ENCODE measurements at places on chromosomes 13 and 19.

DNA sequence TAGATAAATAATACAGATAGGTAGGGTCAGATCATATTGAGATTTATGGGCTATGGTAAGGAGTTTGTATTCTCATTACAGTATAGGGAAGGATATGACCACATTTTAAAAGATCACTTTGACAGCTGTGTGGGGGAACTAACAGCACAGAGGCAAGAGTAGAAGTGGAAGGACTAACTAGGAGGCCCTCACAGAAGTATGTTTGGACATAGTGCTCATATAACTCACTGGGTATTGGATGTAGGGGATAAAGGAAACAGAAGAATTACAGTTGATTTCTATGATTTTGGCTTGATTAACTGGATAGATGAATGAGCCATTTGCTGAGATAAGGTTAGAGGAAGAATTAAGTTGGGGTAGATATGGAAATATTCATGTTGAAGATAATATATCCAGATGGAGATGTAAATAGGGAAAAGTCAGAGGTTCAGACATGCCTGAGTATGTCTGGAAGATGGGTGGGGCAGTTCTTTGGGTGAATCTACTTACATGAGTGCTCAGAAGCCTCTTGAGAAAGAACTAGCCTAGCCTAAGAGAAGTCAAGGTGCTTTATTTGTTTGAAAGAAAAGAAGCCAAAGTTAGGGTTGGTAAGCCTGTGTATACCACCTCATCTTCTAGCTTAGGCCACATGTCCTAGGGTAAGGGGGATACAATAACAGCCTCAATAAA, 133.4 kb downstream of the NDFIP2 start:
- no peak for DNase-seq

DNA sequence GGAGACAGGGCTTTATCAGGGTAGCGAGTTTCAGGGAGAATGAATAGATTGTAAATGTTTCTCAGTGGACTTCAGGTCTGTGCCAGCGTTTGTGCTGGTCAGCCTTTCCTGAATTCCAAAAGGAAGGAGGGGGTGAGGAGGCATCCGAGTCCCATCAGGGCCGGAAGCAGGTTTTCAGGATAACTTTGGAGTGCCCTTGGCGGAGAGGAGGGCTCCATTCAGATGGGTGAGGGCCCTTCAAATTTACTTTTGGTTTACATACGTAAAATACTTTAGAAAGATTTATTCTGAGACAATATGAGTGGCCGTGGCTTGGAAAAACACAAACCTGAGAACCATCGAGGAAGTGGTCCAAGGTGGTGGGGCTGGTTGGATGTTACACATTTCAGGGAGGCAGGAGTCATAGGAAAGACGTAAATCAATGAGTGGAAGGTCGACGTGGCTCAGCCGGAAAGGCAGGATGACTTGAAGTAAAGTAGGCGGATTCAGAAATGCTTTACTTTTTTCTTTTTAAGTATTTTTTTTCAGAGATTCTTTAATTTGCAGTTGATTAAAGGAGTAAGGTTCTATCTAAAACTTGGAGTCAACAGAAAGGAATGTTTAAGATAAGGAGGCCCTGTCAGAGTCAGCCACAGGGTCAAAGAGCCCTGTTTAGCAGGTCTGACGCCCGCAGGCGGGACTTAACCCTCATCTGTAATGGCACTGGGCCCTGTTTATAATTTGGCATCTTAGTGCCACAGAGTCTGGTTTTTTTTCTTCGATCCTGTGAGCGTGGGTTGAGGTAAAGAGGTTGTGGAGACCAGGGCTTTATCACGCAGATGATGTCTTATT, 32.8 kb downstream of the ATP11A start:
- no peak for DNase-seq

GRCh38 chr19:8041531-8041931, 11.0 kb upstream of the CCL25 start:
- no peak for DNase-seq

GRCh38 chr19:46049597-46049996, 8.8 kb upstream of the IGFL4 start:
- no peak for DNase-seq

GRCh38 chr19:31173991-31174390, 175.2 kb downstream of the TSHZ3 start:
- no peak for DNase-seq

DNA sequence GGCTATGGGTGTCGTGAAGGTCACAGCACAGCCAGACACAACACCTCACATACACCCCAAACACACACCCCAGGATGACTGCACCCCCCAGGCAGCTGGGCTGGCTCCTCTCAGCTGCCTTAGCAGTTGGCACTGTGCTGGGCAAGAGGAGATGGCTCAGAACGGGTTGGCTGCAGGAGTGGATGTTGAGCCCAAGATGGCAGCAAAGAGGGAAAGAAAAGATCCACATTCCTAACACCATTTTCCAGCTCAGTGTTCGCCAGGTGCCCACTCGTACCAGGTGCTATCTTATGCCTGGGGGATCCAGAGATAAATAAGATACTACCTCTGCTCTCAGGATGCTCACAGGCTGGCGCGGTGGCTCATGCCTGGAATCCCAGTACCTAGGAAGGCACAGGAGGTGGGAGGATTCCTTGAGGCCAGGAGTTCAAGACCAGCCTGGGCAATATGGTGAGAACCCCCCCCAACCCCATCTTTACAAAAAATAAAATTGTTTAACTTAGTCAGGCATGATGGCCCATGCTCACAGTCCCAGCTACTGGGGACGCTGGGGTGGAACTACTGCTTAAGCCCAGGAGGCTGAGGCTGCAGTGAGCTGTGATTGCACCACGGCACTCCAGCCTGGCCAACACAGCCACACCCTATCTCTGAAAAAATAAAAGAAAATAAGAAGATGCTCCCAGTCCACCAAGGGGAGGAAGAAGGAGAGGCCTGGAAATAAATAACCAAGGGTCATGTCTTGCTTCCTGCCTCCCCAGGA, 89.7 kb upstream of the ZNF507 start:
- DNase-seq, result no peak

GRCh38 chr19:10137751-10138682, 18.3 kb upstream of the EIF3G start:
- no peak for DNase-seq

- DNase-seq, result no peak
These were observed 27.2 kb upstream of the WDR18 start for GRCh38 chr19:956766-957440.

DNA sequence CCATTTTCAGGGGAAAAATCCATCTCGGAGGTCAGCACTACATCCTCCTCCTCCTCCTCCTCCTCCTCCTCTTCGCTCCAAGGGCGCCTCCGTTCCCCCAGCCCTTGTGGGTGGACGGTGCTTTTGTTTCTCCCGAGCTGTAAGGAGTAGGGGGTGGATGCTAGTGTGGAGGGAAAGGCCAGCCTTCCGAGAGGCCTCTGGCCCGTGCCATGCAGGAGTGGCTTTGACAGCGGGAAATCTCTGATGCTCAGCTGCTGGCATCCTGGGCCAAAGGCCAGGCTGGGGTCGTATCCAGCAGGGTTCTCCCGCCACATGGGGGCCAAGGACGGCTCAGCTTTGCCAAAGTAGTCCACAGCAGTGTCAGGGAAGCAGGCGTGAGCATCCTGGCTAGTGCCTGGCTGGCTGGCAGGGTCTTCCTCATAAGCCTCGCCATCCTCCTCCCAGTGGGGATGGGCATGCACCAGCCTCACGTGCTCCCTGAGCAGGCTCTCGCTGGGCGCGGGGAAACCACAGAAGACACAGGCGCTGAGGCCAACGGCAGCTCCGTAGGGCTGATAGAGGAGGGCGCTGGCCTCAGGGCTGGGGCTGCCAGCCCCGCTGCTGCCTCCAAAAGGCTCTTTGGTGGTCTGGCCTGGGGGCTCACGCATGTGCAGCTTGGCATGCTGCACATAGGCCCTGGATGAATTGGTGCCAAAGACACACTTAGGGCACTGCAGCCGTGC, 10.5 kb downstream of the WIZ start:
- DNase-seq, result no peak
